CD8-positive, alpha-beta memory T cell (primary cell): ENCODE measurements at places on chromosomes 13 and 19. TPM values are rescaled to one million over a fixed set of nuclear protein-coding genes. Genes with fewer than 3 reads are reported as not detected.

The TSSK6 gene
- 3.1 TPM for total RNA-seq

The FGF22 gene
- total RNA-seq = 0.20 TPM

The PSG7 gene
- not detected for total RNA-seq

The IQCN gene
- 1.3 TPM for total RNA-seq

The TLE5 gene
- 352 TPM for total RNA-seq

The NKG7 gene
- 901 TPM for total RNA-seq

The DZIP1 gene
- total RNA-seq = not detected

DNA sequence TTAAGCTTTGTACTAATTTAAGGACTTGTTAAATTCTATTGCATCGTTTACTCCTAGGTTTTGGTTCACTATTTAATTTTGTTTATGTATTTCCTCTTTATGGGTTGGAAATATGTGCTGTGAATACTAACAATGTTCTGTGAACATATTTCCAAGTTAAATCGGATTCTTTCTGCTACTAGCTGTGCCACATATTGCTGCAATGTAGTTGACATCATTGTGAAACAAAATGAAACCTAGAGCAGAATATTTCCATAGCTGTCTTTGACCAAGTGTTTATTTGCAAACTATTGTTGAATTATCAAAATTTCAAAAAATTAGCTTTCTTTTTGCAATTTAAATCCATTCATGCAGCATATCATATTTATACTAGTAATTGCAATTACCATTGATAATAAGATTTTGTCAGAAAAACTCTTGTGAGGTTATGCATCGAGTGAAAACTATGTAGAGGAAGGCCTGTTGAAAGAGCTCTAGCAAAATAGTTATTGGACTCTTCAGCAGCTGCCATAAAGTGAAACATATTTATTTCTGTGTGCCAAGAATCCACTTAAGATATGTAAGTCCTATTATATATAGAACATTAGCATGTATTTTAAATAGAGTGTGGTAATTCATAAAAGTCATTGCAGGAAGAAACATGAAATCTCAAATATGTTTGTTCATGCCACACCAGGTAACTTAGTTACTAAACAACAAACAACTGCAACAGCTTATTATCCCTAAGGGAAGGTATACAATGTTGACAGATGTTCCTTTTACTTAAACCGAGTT lies 575.1 kb downstream of the SLITRK6 start:
- no peak for DNase-seq
- no peak overlapping the region for H3K4me3 ChIP-seq
- H3K36me3 ChIP-seq = no peaks in the 10 kb centered on the region
- no peak overlapping the region for H3K27ac ChIP-seq

DNA sequence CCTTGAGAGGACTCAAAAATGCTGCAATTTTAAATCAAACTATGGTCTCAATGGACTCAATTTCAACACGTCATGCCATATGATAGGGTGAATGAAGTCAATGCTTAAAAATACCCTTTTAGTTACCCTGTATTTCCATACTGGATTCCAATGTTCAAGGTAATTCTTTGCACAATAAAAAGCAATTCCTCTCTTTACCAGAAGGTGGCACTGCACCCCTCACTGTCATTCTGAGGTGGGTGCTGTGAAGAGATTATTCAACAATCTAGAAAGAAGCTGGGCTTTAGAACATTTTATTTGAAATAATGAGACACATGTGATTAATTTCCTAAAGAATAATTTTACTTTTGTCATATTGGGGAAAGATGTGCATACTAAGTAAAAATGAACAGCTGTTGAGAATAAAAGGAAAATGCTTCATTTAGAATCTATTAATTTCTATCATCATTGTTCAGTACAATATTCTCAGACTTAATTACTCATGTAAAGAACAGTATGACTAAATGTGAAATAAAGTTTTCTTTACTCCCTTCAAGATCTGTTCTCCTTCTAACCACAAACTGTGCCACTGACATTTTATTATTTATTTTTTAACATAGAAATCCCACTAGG lies 789.1 kb downstream of the GPC5 start:
- H3K27ac ChIP-seq = no peak overlapping the region
- DNase-seq = no peak
- no peaks in the 10 kb centered on the region for H3K36me3 ChIP-seq
- H3K4me1 ChIP-seq = no peaks in the 10 kb centered on the region
- H3K27me3 ChIP-seq = no peaks in the 10 kb centered on the region
- H3K4me3 ChIP-seq = no peak overlapping the region

GRCh38 chr13:40631605-40632004 lies 34.8 kb downstream of the FOXO1 start:
- H3K27ac ChIP-seq = no peak overlapping the region
- H3K4me1 ChIP-seq = peaks cover 65% of the 10 kb centered on the region
- DNase-seq = no peak

DNA sequence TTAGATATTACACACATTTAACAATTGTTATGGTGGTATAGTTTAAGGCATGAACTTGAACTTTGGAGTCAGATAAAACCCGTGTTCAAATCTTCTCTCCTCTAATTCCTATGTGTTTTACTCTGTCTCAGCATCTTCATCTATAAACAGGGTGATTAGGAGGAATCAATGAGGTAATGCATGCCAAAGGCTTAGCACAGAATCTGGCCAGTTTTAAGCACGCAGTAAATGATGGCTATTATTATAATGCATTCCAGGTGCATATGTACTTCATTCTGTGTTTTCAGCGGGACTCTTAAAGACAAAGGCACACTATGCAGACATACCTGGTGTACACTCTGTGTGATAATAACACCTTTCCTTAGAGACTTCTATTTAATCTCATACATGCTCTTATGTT lies 88.0 kb upstream of the FRY start:
- no peaks in the 10 kb centered on the region for H3K27me3 ChIP-seq
- H3K4me3 ChIP-seq = no peak overlapping the region
- no peak for DNase-seq
- H3K4me1 ChIP-seq = no peaks in the 10 kb centered on the region

DNA sequence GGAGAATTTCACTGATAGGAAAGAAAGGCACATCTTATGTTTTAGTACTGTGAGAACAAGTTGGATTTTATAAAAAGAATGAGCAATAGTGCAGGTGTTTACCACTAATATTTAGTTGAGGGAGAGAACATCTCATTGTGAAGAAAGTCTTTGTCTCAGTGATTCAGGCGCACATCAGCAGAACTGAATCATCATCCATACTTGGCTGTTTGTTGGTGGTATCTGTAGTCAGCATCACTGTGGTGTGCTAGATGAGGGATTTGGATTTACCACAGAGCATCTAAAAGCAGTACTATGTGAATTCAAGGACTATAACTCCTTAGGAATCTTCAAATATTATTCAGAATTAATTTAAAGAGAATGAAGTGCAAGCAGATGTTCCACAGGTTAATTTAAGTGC lies 1380.5 kb upstream of the ATXN8OS start:
- no peak overlapping the region for H3K27ac ChIP-seq
- no peak overlapping the region for H3K4me3 ChIP-seq
- H3K27me3 ChIP-seq = no peaks in the 10 kb centered on the region
- no peaks in the 10 kb centered on the region for H3K4me1 ChIP-seq
- DNase-seq = no peak

GRCh38 chr13:43346427-43346826 lies 323.0 kb downstream of the DNAJC15 start:
- no peak overlapping the region for H3K27ac ChIP-seq
- no peak overlapping the region for H3K4me3 ChIP-seq

- no peaks in the 10 kb centered on the region for H3K27me3 ChIP-seq
- H3K4me3 ChIP-seq = no peak overlapping the region
- no peaks in the 10 kb centered on the region for H3K4me1 ChIP-seq
- H3K27ac ChIP-seq = no peak overlapping the region
- H3K36me3 ChIP-seq = no peaks in the 10 kb centered on the region
- no peak for DNase-seq
These were observed 21.5 kb upstream of the SGCG start for GRCh38 chr13:23159205-23159759.

- no peak overlapping the region for H3K4me3 ChIP-seq
- H3K27me3 ChIP-seq = no peaks in the 10 kb centered on the region
- H3K4me1 ChIP-seq = no peaks in the 10 kb centered on the region
- H3K27ac ChIP-seq = no peak overlapping the region
- no peak for DNase-seq
These were observed 68.9 kb downstream of the ZNF708 start for GRCh38 chr19:21260164-21260847.

DNA sequence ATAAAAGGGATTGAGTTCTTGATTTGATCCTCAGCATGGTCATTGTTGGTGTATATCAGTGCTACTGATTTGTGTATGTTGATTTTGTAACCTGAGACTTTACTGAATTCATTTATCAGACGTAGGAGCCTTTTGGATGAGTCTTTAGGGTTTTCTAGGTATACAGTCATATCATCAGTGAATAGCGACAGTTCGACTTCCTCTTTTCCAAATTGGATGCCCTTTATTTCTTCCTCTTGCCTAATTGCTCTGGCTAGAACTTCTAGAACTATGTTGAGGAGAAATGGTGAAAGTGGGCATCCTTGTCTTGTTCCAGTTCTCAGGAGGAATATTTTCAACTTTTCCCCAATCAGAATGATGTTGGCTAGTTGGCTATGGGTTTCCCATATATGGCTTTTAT lies 27.0 kb downstream of the POMP start:
- no peak overlapping the region for H3K27ac ChIP-seq
- H3K27me3 ChIP-seq = no peaks in the 10 kb centered on the region
- H3K4me1 ChIP-seq = no peaks in the 10 kb centered on the region
- DNase-seq = no peak
- H3K36me3 ChIP-seq = no peaks in the 10 kb centered on the region

GRCh38 chr13:30698488-30699005 lies 36.8 kb upstream of the ALOX5AP start:
- H3K27ac ChIP-seq = no peak overlapping the region
- H3K27me3 ChIP-seq = no peaks in the 10 kb centered on the region
- H3K4me1 ChIP-seq = peaks cover 10% of the 10 kb centered on the region
- H3K36me3 ChIP-seq = no peaks in the 10 kb centered on the region
- H3K4me3 ChIP-seq = no peak overlapping the region

- H3K4me1 ChIP-seq = peaks cover 48% of the 10 kb centered on the region
- H3K27me3 ChIP-seq = no peaks in the 10 kb centered on the region
- no peak overlapping the region for H3K27ac ChIP-seq
- H3K36me3 ChIP-seq = no peaks in the 10 kb centered on the region
These were observed 2.6 kb downstream of the POU2F2 start for GRCh38 chr19:42129399-42130253.

DNA sequence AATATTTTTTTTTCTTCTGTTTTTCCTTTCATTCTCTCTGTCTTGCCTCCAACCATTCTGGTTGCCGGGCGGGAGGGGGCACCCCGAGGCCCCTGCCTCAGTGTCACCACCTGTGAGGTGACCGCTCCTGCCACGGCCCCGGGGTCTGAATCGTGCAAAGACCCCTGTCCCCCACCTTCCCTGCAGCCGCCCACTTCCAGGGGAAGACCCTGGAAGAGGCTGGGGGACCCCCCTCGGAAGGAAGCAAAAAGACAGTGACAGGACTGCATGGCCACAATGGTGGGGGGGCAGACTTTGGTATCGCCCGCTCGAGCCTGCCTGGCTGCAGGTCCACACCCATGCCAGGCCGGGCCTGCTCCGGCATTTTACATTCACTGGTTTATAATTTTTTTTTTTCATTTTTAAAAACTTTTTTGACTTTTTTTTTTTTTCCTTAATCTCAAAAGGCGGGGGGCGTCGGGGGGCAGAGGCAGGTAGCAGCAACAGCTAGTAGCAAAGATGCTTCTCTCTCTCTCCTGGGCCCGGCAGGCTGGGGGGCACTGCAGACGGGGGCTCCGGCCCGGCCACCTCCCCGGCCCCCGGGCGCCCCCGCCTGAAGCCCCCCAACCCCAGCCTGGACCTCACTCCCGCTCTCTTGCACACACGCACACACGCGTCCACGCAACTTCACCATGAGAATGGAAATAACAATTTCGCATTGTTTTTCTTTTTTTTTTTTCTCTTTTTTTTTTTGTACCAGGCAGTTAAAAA lies 22.6 kb downstream of the ZBTB7A start:
- H3K36me3 ChIP-seq = no peaks in the 10 kb centered on the region
- no peak overlapping the region for H3K4me3 ChIP-seq
- DNase-seq = no peak
- no peak overlapping the region for H3K27ac ChIP-seq
- no peaks in the 10 kb centered on the region for H3K27me3 ChIP-seq

DNA sequence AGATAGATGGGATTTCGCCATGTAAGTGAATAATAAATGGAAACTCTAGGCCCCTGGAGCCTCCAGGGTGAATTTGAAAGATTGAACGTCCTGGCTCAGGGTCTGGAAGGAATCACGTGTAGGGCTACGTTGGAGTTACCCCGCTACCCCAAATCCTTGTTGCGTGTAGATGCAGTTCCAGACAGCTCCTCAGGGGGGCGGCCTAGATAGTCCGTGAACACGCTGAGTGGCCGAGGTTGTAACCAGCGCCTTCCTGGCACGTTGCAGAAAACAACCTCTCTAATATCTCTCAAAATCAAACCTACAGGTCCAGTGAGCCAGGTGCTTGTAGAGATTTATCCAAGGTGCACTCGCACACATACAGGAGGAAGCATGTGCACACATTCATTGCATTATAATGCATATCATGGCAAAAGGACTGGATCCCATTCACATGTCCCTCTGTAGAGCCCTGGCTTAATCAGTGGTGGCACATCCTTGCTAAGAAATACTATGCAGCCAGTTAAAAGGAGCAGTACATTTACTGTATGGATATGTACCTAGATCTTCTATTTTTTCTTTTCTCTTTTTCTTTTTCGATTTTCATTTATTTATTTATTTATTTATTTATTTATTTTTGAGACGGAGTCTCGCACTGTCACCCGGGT lies 2.5 kb upstream of the KEAP1 start:
- no peaks in the 10 kb centered on the region for H3K27me3 ChIP-seq
- no peak overlapping the region for H3K27ac ChIP-seq
- no peaks in the 10 kb centered on the region for H3K36me3 ChIP-seq
- peak; percentile 86 for DNase-seq

- H3K36me3 ChIP-seq = peaks cover 12% of the 10 kb centered on the region
- no peaks in the 10 kb centered on the region for H3K27me3 ChIP-seq
- peak within 1 kb of the TSS; percentile 72 for H3K4me3 ChIP-seq
- no peak for DNase-seq
- peak within 1 kb of the TSS; percentile 90 for H3K27ac ChIP-seq
- H3K4me1 ChIP-seq = peaks cover 32% of the 10 kb centered on the region
These were observed at the start of gene KEAP1 for GRCh38 chr19:10503002-10503789. KEAP1 (minus strand) TSS chr19:10503356; CDS start chr19:10500033, 3,323 bp downstream.

DNA sequence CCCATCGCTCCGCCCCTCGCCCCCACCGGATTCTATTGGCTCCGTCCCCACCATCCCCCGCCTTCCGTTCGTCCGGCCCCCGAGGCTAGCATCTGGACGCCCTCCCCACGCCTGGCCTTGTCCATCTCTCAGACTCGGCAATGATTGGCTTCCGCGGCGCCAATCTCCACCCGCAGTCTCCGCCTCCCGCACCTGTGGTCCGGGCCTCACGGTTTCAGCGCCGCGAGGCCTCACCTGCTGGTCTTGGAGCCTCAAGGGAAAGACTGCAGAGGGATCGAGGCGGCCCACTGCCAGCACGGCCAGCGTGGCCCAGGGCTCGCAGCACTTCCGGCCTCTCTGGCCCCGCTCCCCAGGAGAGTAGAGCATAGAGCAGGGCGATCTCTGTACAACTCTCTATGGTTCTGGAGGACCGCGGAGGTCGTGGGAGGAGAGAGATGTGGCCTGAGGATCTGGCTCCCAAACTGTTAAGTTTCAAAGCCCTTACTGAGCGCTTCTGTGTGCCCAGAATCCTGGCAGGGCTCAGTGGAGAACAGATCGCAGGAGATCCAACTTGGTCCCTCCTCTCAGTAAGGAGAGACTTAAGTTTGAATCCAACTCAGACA lies at the start of gene ERCC1:
Gene ERCC1, minus strand, starts transcription at position 329 of the 602 bp plus-strand sequence. CDS start 543 bp downstream, outside the sequence.
- H3K27ac ChIP-seq = peak within 1 kb of the TSS; percentile 79
- peaks cover 26% of the 10 kb centered on the region for H3K4me1 ChIP-seq

- no peaks in the 10 kb centered on the region for H3K27me3 ChIP-seq
- no peaks in the 10 kb centered on the region for H3K36me3 ChIP-seq
- DNase-seq = no peak
- no peaks in the 10 kb centered on the region for H3K4me1 ChIP-seq
These were observed 214.0 kb downstream of the DLEU7 start for GRCh38 chr13:50629497-50629896.
